Kidney tubule cell (primary cell): ENCODE measurements at places on chromosomes 6 and 20.
A peak's percentile ranks its signal among the peaks of the same experiment; 100 is the strongest.

- peak; percentile 33 for DNase-seq
These were observed 101.0 kb downstream of the LCA5 start for GRCh38 chr6:79436241-79436640.

GRCh38 chr6:73182021-73182607 is 43.2 kb downstream of the KHDC1L start:
- DNase-seq, result no peak

- DNase-seq, result no peak
These were observed 92.6 kb downstream of the MAP3K7 start for GRCh38 chr6:90494067-90494780.

DNA sequence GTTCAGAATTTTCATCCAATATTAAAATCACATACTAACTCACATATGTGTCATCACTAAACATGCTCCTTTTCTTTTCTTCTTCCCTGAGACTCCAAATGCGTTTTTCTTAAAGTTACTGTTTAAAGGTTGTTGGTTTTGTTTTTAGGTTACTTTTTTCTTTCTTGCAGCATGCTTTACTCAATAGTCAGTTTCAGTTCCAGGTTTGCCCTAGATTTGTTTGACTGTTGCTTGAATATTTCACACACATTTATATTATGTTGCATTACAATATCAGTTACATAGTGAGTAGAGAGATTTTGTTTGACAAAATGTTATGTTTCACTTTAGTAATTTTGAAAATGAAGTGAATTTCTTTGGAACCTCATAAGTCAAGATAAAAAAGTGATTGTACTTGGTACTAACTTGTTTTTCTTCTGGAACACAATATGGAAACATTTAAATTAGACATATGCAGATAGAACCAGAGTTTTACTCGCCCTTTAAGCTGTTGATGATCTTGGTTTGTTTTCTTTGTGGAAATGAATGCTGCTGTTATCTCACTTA is 27.3 kb downstream of the FNDC1 start:
- DNase-seq, result no peak

DNA sequence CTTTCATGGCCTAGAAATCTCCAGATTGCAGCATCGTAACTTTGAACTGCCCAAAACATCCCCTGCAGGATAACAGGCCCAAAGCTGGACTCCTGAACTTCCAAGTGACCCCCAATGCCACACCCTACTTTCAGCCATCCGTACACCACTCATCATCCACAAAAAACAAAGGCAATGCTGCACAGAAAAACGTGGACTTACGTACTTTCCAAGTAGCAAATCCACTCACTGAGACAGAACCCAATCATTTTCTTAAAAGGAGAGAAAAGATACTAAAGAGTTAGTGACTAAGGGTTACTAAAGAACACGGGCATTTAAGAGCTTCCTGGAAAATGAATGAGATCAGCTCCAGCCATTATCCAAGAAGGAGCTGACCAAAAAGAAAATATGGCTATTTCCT is 211.0 kb downstream of the WDR27 start:
- no peak for DNase-seq

GRCh38 chr20:5215672-5216304 is 89.0 kb downstream of the CDS2 start:
- DNase-seq, result no peak

GRCh38 chr20:37759052-37759553 is 65.3 kb downstream of the CTNNBL1 start:
- no peak for DNase-seq

GRCh38 chr6:145017516-145017915 is 717.8 kb downstream of the EPM2A start:
- peak; percentile 42 for DNase-seq

- no peak for DNase-seq
These were observed 5.5 kb downstream of the ZNF334 start for GRCh38 chr20:46507760-46508407.

DNA sequence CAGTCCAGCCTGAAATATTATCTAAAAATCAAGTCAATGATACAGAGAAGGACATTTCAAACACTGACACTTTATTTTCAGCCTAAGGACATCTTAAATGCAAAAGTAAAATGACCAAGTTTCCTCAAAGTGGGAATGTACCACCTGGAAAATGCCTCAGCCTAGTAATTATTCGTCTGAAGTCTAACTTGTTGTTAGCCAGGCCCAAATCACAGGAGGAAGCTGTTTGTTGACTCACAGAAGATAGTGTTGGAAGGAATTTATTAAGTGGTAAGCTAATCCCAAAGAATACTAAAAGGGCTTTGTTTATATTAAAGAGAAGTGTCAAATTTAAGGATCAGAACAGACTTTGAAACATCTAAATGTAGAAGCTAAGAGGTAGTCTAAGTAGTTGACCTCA is 2.5 kb downstream of the PDE7B start:
- peak; percentile 30 for DNase-seq

- no peak for DNase-seq
These were observed 426.8 kb downstream of the MAFB start for GRCh38 chr20:40262219-40262618.
